ENCODE measurements at places on chromosomes 11 and 22. TPM values are rescaled to one million over a fixed set of nuclear protein-coding genes. Genes with fewer than 3 reads are reported as not detected.

The PNPLA5 gene
- not detected for total RNA-seq

DNA sequence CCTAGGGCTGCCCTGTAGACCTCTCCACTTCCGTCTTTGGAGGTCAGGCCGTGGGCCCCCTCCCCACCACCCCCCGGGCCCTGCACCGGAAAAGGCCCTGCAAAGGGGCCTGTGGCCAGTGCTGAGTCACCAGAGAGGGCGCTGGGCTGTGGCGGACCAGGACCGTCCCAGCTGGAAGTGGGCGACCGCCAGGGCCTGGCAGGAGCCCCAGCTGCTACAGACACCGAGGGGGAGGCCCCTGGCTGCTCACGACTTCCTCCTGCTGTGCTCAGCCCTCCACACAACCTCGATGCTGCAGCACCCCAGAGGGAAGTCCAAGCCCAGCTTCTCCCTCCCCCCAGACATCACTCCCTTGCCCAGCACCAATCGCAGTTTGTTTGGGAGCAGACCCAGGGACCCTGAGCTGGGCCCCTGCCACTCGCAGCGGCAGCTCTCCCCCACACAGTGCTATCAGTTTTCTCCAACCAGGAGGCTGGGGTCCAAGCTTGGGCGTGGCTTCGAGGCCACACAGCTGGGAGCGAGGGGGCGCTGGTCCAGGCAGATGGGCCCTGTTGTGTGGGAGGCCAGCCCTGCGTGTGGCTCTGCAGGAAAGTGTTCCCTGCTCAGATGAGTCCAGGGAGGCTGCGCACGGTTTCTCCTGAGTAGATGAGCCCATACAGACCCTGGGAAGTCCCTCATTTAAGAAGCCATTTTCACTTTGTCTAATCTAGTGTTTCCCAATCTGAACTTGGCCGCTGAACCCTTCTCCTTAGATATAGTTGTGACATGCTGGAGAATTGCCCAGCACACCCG is 5.6 kb upstream of the SH3BP1 start:
- no peaks in the 10 kb centered on the region for H3K36me3 ChIP-seq
- peaks cover 84% of the 10 kb centered on the region for H3K4me1 ChIP-seq
- DNase-seq: peak; percentile 76
- peak overlapping the region; percentile 59 for H3K4me3 ChIP-seq
- peak overlapping the region; percentile 88 for H3K27ac ChIP-seq

DNA sequence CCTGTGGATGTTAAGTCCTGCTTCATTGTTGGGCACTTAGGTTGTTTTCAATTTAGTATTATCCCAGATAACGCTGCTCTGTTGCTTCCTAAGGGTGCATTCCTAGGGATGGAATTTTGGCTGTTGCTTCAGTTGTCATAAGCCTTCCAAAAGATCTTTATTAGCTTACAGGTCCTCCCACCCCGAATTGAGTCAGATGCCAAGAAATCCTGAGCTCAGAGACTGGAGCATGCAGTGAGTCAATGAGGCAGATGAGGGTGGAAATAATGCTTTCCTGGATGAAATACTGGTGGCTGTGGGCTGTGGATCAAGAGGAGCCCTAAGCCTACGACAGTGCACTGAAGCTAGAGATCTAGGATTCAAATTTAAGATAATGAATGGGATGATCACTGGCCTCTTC is 10.7 kb upstream of the IL18BP start:
- no peak overlapping the region for H3K4me3 ChIP-seq
- no peaks in the 10 kb centered on the region for H3K4me1 ChIP-seq
- no peak for DNase-seq
- H3K27ac ChIP-seq: no peak overlapping the region

DNA sequence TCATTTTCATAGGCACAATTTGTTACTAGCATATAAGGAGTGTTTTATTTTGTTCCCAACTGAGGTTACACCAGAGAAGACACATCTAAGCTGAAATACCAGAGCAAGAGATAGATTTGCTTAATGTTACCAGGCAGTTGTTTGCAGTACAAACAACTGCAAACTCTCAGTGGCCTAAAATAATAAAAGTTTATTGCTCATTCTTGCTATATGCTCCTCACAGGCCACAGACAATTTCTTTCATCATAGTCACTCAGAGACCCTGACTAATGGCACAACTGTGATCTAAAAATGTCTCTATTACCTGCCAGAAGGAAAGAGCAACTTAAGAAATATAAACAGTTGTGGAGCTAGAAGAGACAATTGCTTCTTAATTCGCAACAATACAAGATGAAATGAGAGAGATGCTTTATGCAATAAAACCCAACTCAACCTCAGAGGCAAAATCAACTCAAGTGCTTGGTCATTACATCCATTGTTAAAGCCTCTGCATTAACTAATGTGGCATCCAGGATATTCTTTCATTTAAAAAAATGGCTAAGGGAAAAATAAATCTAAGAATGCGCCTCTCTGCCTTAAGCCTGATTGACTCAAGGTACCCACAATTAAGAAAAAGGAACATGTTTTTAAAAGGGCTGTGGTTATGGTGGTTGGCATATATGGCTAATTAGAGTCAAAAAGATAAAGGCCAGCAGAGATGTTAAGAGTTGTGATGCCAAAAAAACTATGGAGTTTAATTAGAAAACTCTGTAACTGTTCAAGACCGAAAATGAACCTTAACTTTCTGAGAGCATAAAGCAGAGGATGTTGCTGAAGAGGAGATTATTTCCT is 103.7 kb downstream of the CD44 start:
- no peaks in the 10 kb centered on the region for H3K36me3 ChIP-seq
- peaks cover 27% of the 10 kb centered on the region for H3K4me1 ChIP-seq
- H3K4me3 ChIP-seq: peak overlapping the region; percentile 38

GRCh38 chr11:1883346-1884302 is 8.1 kb downstream of the PRR33 start:
- H3K4me1 ChIP-seq: peaks cover 27% of the 10 kb centered on the region
- peaks cover 56% of the 10 kb centered on the region for H3K36me3 ChIP-seq
- no peak overlapping the region for H3K4me3 ChIP-seq
- no peak for DNase-seq
- H3K27ac ChIP-seq: no peak overlapping the region

DNA sequence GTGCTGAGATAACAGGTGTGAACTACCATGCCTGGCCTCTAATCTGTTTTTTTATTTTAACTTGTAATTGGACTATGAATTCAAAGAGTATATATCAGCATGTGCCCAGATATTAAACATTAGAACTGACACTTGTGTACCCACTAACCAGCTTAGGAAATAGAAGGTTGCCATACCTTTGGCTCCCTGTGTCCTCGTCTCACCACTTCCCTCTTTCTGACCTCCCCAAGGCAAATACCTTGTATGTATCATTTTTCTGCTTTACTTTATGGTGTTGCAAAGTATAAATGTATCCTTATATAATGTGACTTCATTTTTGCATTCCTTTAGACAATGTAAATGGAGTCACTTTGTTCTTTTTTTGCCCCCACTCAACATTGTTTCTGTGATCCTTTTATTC is 9.1 kb downstream of the PPP6R3 start:
- peak overlapping the region; percentile 38 for H3K4me3 ChIP-seq
- DNase-seq: no peak
- H3K27ac ChIP-seq: peak overlapping the region; percentile 16
- no peaks in the 10 kb centered on the region for H3K36me3 ChIP-seq
- H3K27me3 ChIP-seq: no peaks in the 10 kb centered on the region

DNA sequence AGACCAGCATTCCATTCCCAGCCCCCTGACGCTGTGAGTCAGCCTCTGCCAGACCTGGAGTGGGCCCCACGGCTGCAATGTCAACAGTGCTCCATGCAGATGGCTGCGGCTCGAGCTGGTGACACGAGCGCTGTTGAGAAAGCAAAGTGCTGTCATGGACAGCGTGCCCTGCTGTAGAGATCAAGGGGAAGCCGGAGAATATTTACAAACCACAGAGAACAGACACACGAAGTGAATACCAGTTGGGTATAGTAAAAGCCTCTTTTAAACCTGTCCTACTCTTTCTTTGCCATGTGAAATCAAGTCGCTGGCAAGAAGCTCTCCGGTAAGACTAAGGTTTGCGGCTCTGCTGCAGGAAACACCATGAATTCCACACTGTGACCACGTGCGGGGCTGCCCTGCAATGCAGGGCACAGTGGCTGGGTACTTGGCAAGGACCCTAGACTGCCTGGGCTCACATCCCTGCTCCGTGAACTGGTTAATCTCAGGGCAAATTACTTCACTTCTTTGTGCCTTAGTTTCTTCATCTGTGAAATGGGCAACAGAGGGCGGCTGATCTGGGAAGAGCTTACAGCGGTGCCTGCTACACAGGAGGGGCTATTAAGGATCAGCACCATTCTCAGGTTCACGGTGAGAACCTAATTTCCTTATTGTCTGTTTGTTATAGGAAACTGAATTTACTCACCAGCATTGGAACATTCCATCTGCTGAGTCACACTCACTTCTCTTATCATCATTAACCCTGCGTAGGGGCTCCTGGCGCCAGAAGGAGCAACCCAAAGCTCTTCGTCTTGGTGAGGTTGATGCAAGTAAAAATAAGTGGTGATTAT is 27.8 kb upstream of the ELFN2 start:
- DNase-seq: no peak
- no peak overlapping the region for H3K27ac ChIP-seq
- H3K4me1 ChIP-seq: no peaks in the 10 kb centered on the region

- no peaks in the 10 kb centered on the region for H3K27me3 ChIP-seq
- peaks cover 31% of the 10 kb centered on the region for H3K36me3 ChIP-seq
- H3K4me3 ChIP-seq: no peak overlapping the region
- H3K4me1 ChIP-seq: no peaks in the 10 kb centered on the region
- no peak overlapping the region for H3K27ac ChIP-seq
These were observed 19.1 kb downstream of the RPUSD4 start for GRCh38 chr11:126192361-126192760.

DNA sequence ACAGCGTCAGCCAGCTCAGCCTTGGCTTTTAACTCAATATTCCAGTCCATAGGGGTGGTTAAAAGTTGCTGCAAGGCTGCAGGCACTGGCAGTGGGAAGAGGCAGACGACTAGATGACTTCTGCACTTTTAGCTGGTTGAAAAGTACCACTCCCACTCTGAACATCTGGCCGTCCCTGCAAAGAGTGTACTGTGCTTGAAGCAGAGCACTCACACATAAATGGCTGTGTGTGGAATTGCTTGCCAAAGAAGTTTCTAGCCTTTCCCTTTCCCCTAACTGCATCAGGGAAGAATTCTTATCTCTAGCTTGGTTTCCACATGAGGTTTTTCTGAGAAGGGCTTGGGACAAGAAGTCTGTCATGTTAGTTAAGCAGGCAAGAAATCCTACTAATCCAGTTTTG is 5.1 kb upstream of the PHLDB1 start:
- H3K4me1 ChIP-seq: no peaks in the 10 kb centered on the region
- no peak overlapping the region for H3K27ac ChIP-seq
- DNase-seq: no peak
- H3K4me3 ChIP-seq: no peak overlapping the region
- H3K27me3 ChIP-seq: no peaks in the 10 kb centered on the region

GRCh38 chr11:102900346-102900745 is 25.6 kb upstream of the MMP12 start:
- no peaks in the 10 kb centered on the region for H3K4me1 ChIP-seq
- DNase-seq: no peak
- H3K4me3 ChIP-seq: no peak overlapping the region
- no peak overlapping the region for H3K27ac ChIP-seq
